Epithelial cell of prostate (primary cell): ENCODE measurements at places on chromosomes 2 and 18.

DNA sequence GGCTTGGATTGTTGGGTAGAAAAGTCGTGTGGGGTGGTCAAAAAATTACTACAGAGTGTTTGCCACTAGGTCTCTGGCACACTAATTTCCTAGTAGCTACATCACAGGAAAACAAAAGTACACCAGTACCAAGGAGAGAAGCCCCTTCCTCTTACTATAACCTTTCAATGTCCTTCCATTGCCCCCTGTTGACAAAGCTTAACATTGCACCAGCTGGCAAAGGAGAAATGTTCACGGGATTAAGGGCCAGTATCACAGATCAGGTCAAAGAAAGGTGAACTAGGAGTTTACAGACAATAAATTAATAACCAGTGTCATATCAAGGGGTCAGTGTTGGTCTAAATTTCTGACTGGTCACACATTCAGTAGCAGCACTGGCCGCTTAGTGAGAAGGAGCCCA is 1139.6 kb upstream of the FAM98A start:
- no peak for DNase-seq

- no peak for DNase-seq
These were observed 141.7 kb downstream of the NDUFA10 start for GRCh38 chr2:239883326-239884050.

- peak; percentile 44 for DNase-seq
These were observed 11.6 kb upstream of the MRPL19 start for GRCh38 chr2:75634945-75635344.

- DNase-seq = no peak
These were observed 36.5 kb upstream of the SLC66A3 start for GRCh38 chr2:11118761-11119160.

DNA sequence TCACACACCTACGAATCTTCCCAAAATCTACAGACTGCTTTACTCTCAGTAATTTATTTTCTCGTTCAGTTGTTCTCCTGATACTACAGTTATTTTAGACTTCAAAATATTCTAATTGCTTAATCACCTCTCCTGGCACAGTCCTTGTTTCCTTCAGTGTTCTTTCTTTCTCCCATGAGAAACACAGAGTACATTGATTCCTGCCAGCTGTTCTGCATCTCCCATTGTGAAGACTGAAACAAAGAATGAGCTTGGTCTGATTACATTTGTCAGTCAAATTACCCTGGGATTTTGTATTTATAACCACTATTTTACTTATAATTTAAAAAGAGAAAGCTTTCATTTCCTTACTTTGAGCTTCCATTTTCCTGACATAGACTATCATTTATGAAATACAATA is 63.9 kb upstream of the TANK start:
- no peak for DNase-seq

DNA sequence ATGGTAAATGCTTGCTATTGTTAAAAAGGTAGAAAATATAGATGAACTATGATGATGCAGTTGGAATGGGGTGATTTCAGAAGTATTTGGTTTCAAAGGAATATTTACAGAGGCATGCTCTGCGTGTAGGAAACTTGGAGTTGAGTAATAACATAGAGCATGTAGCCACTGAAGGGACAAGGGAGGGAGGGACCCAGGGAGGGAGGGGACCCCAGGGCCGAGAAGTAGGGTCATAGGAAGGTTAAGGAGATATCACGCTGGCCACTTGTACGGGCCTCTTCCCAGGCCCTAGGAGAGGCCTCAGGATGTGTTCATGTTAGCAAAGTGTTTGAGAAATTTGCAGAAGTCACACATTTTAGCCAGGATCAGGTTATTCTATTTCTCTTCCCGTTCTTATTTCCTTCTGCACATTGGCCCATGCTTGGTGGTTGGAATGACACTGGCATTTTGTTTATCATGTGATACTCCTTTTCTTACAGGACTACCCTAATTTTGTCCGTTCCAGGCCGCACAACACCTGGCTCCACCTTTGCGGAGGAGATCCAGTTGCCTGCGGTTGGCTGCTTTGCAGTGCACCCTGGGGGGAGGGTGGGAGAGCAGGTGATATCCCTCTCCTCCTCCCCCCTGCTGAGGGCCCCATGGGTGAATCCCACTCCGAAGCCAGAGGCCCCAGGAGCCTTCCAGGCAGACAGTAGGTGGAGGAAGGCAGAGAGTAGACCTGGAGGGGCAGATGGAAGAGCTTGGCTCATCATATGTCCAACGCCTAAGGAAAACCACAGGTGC is 16.9 kb upstream of the ACKR3 start:
- no peak for DNase-seq

DNA sequence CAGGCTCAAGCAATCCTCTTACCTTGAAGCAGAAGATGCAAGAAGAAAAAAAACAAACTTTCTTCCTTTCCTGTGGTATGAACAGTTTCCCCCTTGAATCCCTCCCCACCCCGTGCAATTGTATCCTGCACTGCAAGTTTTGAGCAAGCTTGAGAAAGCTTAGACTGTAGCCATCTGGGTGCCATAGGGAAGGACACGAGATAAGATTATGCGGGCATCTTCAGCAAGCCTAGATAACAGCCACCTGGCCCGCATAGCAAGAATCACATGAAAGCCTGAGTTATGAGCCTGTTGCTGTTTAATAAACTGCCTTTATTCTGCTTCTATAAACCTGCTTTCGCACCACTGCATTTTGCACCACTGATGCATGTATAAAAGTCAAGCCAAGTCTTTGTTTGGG is 27.3 kb upstream of the CDCA7 start:
- DNase-seq = no peak
